CD4-positive, alpha-beta T cell (primary cell): ENCODE measurements at places on chromosomes 11 and 22.

- no peak for DNase-seq
- H3K4me3 ChIP-seq = no peak overlapping the region
- peaks cover 23% of the 10 kb centered on the region for H3K27me3 ChIP-seq
- no peaks in the 10 kb centered on the region for H3K36me3 ChIP-seq
- H3K4me1 ChIP-seq = peaks cover 11% of the 10 kb centered on the region
Measured at GRCh38 chr22:50034126-50035081, 21.8 kb upstream of the IL17REL start.

GRCh38 chr11:8360086-8360828, 96.6 kb upstream of the LMO1 start:
- no peaks in the 10 kb centered on the region for H3K36me3 ChIP-seq
- H3K4me3 ChIP-seq = no peak overlapping the region
- no peak for DNase-seq
- peaks cover 1% of the 10 kb centered on the region for H3K4me1 ChIP-seq

DNA sequence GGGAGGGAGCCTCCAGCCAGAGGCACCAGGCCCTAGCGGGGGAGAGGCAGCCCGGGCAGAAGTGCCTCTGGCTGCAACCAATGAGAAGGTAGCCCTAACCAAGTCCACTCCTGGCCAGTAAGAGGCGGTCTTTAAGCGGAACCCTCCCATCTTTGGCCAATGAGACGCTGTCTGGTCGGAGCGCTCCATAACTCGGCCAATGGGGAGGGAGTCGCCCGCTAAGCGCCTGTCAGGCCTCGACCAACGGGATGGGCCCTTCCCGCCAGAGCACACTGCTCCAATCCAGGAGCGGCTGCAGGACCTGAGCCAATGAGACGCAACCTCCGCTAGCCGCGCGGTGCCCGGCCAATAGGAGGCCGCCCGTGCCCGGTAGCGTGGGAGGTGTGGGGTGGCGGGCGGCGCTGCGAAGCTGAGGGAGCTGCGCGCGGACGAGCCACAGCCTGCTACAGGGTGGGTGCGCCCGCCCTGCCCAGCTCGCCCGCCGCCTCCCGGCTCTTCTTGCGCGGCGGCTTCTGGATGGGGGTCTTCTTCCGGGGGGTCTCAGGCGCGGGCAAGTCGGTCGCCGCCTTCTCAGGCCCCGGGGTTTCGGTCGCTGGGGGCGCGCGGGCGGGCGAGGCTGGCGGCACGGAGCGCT, 12.6 kb downstream of the SCARF2 start:
- peaks cover 16% of the 10 kb centered on the region for H3K27me3 ChIP-seq
- no peak overlapping the region for H3K27ac ChIP-seq
- H3K4me1 ChIP-seq = peaks cover 24% of the 10 kb centered on the region
- no peak overlapping the region for H3K4me3 ChIP-seq

DNA sequence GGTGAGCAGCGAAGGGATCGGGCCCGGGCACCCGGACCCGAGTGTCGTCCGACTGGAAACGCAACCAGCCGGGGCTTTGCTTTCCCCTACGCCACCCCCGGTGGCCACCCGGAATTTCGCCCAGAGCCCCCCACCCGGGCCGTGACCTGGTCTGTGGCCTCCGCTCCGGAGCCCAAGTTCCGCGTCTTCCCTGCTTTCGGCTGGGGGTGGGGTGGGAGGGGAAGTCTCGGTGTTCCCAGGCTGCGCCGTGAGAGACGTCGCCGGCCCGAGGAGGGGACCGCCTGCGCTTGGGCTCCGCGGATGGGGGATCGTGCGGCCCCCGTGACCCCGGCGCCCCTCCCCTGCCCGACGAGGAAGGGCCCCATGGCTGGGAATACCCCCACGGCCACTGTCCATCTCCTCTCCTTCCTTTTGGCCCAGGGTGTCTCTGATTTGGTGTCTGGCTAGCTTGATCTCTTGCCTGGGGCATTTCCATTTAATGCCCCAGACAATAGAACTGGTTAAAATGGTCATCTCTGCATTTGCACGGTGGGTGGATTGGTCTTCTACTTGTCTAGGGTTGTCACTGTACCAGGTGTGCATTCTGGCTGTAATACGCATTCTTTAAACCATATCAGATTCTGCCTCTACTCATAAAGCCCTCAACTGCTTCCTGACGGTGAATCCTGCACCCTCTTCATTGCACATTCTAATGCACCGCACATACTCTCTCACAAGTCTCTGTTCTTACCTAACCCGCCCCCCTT, 789 bp downstream of the SIK2 start:
- H3K4me1 ChIP-seq = peaks cover 19% of the 10 kb centered on the region
- H3K36me3 ChIP-seq = no peaks in the 10 kb centered on the region
- no peaks in the 10 kb centered on the region for H3K27me3 ChIP-seq
- peak; percentile 13 for DNase-seq
- H3K27ac ChIP-seq = peak overlapping the region; percentile 83
- H3K4me3 ChIP-seq = peak overlapping the region; percentile 93

- H3K36me3 ChIP-seq = no peaks in the 10 kb centered on the region
- no peak overlapping the region for H3K4me3 ChIP-seq
- H3K27ac ChIP-seq = no peak overlapping the region
- H3K27me3 ChIP-seq = no peaks in the 10 kb centered on the region
- no peak for DNase-seq
- no peaks in the 10 kb centered on the region for H3K4me1 ChIP-seq
Measured at GRCh38 chr11:115585361-115586024, 81.3 kb upstream of the CADM1 start.
